ENCODE measurements at places on chromosomes 5 and 9. TPM values are rescaled to one million over a fixed set of nuclear protein-coding genes. Genes with fewer than 3 reads are reported as not detected.

Gene SLC4A9
- total RNA-seq = not detected

Gene CARTPT
- not detected for total RNA-seq

Gene IL4
- not detected for total RNA-seq

Gene NUTM2F
- total RNA-seq = not detected

Gene IL3
- not detected for total RNA-seq

Gene SAPCD2
- 2.9 TPM for total RNA-seq

DNA sequence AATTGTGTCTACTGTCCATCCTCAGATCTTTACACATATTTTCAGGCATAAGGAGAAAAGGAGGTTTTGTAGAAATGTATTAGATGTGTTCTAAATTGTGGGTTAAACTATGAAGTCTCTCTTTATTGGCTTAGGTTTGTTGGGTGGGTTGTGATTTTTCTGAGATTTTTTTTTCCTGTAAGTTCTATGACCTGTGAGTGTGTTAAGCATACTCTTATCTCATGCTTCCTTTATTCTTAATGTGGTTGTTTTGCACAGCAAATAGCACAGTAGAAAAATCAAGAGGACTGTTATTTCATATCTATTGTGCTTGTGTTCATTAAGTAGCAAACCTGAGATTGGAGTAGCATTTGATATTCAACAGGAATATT is 23.3 kb downstream of the NR2F1 start:
- DNase-seq = no peak
- no peaks in the 10 kb centered on the region for H3K36me3 ChIP-seq
- H3K4me1 ChIP-seq = no peaks in the 10 kb centered on the region
- no peak overlapping the region for H3K4me3 ChIP-seq
- H3K27me3 ChIP-seq = peaks cover 91% of the 10 kb centered on the region

DNA sequence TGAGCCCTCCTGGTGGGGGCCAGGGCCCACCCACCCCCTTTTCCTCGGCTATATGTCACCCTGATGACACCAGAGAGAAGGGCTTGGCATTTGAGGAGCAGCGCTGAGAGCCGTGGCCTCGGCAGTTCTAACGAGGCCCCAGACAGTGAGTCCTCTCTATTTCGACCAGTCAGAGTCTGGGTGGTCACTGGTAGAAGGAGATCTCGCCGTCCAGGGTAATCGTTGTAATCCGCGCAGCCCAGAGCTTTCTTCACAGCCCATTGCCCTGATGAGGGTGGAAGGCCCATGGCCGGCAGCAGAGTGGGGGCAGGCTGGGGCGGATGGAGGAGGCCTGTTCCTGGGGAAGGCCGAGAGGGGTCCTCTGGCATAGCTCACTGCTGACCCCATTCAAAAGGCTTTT is 70.2 kb downstream of the PSMB7 start:
- peaks cover 8% of the 10 kb centered on the region for H3K36me3 ChIP-seq
- no peaks in the 10 kb centered on the region for H3K4me1 ChIP-seq
- DNase-seq = no peak
- peak overlapping the region; percentile 32 for H3K27ac ChIP-seq
- H3K27me3 ChIP-seq = no peaks in the 10 kb centered on the region

- no peaks in the 10 kb centered on the region for H3K36me3 ChIP-seq
- H3K27ac ChIP-seq = no peak overlapping the region
- H3K27me3 ChIP-seq = no peaks in the 10 kb centered on the region
These were observed 38.8 kb upstream of the SHB start for GRCh38 chr9:38107811-38108304.

- no peaks in the 10 kb centered on the region for H3K4me1 ChIP-seq
- DNase-seq = no peak
- H3K4me3 ChIP-seq = no peak overlapping the region
- no peaks in the 10 kb centered on the region for H3K36me3 ChIP-seq
- H3K27me3 ChIP-seq = no peaks in the 10 kb centered on the region
- H3K27ac ChIP-seq = no peak overlapping the region
These were observed 308.0 kb upstream of the NREP start for GRCh38 chr5:112064956-112065355.

GRCh38 chr5:40106847-40107246 is 572.9 kb upstream of the PTGER4 start:
- H3K4me3 ChIP-seq = no peak overlapping the region
- H3K4me1 ChIP-seq = no peaks in the 10 kb centered on the region
- no peak overlapping the region for H3K27ac ChIP-seq

DNA sequence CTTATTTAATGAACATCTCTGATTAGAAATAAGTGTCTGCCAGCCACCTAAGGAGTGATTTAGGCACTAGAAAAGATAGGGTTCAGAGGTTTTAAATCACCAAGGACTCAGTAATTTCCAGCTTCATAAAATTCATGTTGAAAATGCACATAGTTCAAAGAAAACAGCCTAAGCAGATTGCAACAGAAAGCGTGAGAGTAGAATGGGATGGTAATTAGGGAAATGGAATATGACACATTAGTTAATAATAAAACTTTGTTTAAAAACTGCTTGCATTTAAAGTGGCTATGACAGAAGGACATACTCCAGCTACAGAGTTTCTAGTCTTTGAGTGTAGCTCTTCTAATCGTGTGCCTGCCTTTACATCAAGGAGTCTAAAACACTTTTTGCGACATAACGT is 490.8 kb downstream of the TLE4 start:
- no peaks in the 10 kb centered on the region for H3K27me3 ChIP-seq
- no peak overlapping the region for H3K4me3 ChIP-seq
- no peak for DNase-seq
- no peak overlapping the region for H3K27ac ChIP-seq
- no peaks in the 10 kb centered on the region for H3K4me1 ChIP-seq
- H3K36me3 ChIP-seq = no peaks in the 10 kb centered on the region

- no peaks in the 10 kb centered on the region for H3K36me3 ChIP-seq
- H3K4me1 ChIP-seq = no peaks in the 10 kb centered on the region
- no peaks in the 10 kb centered on the region for H3K27me3 ChIP-seq
- H3K27ac ChIP-seq = no peak overlapping the region
- no peak for DNase-seq
These were observed 104.3 kb downstream of the SAXO1 start for GRCh38 chr9:18928711-18929110.

GRCh38 chr5:143801252-143801939 is 10.6 kb upstream of the HMHB1 start:
- no peaks in the 10 kb centered on the region for H3K36me3 ChIP-seq
- H3K4me1 ChIP-seq = no peaks in the 10 kb centered on the region
- H3K27me3 ChIP-seq = no peaks in the 10 kb centered on the region
- H3K27ac ChIP-seq = no peak overlapping the region
- DNase-seq = no peak

Measured in breast epithelium (tissue), 4 donors.